ENCODE measurements at places on chromosomes 5 and 9. TPM values are rescaled to one million over a fixed set of nuclear protein-coding genes. Genes with fewer than 3 reads are reported as not detected.

GABBR2 gene
- 0.11 TPM for total RNA-seq

DEPDC1B gene
- total RNA-seq, result 5.1 TPM

LIX1 gene
- total RNA-seq, result not detected

ARHGAP26 gene
- total RNA-seq, result 5.1 TPM

GPR21 gene
- total RNA-seq, result 2.4 TPM

ENTREP1 gene
- total RNA-seq, result under 0.01 TPM

ANKRD18B gene
- not detected for total RNA-seq

SURF2 gene
- 6.9 TPM for total RNA-seq

SLCO6A1 gene
- not detected for total RNA-seq

FBP2 gene
- total RNA-seq, result not detected

UBE2QL1 gene
- 1.3 TPM for total RNA-seq

DDX31 gene
- 12.3 TPM for total RNA-seq

ECSCR gene
- 1.5 TPM for total RNA-seq

EIF4EBP3 gene
- total RNA-seq, result 4.2 TPM

CARTPT gene
- not detected for total RNA-seq

PCDHGA2 gene
- total RNA-seq, result 4.7 TPM

ALDH7A1 gene
- total RNA-seq, result 44.4 TPM

Measured in articular chondrocyte of knee joint (primary cell).